ENCODE measurements at places on chromosomes 2 and 18.

DNA sequence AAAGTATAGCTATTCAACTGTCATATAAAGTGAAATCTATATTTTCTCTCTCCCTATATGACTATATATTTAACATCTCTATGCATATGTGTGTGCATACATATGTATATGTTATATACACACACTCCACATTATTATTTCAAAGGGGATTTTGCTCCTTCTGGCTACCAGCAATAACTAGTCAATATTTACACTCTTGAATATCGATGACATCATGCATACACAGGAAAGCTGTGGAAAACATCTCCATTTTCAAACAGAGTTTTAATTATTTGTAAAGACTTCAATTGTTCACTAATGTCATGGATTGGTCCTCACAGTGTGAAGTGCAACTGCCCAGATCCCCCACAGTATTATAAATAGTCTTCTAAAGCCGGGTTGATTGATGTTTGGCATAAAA is 195.9 kb upstream of the TCF4 start:
- no peak for DNase-seq

DNA sequence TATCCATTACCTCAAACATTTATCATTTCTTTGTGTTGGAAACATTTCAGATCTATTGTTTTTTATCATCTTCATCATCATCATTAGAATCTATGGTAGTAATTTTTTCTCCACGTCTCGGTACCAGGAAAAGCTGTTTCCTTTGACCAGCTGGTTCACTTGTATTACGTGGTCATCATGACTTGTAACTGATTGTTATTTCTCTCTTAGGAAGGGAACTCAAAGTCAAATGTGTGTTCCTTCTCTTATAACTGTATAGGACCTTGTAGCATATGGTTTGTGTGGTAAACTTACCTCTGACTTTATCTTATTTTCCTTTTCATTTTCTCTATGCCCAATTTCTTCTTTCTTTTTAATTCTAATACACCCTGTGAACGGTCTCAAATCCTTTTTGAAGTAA is 16.5 kb downstream of the NCOA1 start:
- DNase-seq, result no peak

- no peak for DNase-seq
These were observed 299.0 kb downstream of the TRIB2 start for GRCh38 chr2:13015532-13016320.

DNA sequence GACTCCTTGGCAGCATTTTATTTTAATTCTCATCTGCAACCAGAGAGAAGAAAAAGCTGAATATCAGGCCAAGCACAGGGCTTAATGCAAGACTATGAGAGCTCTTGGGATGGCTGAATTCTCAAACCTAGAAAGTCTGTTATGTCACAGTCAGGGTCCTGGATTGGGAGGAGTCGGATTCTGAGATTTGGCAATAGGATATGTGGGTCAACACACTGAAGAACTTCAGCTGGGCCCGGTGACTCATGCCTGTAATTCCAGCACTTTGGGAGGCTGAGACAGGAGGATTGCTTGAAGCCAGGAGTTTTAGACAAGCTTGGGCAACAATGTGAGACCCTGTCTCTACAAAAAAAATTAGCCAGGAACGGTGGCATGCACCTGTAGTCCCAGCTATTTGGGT is 102.4 kb downstream of the COL3A1 start:
- peak; percentile 61 for DNase-seq

GRCh38 chr2:135169900-135170753 is 118.0 kb downstream of the RAB3GAP1 start:
- DNase-seq, result no peak
